ENCODE measurements at places on chromosomes 4 and X. TPM values are rescaled to one million over a fixed set of nuclear protein-coding genes. Genes with fewer than 3 reads are reported as not detected.

The TCEAL9 gene
- 37.9 TPM for total RNA-seq

The DMP1 gene
- not detected for total RNA-seq

The SPANXD gene
- total RNA-seq, result not detected

DNA sequence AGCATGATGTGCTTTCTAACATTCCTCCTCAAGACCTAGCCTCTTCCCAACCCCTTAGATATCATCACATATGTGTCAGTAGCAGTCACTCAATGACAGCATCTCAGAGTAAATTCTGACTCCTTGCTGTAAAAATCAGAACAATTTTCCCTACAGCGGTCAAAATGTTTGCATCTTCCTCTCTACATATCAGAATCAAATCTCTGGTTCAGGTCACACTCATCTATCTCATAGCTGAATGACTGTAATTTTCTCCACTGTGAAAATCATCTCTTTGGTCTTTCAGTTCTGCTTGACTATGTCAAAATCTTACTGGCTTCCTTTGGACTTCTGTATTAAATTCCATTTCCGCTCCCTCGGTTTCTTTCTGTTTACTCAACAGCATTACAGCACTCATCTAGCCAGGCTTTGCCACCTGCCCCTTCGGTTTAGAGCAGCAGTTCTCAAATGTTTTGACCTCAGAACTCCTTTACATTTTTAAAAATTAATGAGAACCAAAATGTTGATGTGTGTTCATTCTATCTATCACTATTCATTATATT is 57.3 kb downstream of the AGA start:
- no peak for DNase-seq
- H3K36me3 ChIP-seq, result no peaks in the 10 kb centered on the region
- H3K27me3 ChIP-seq, result no peaks in the 10 kb centered on the region

The VCX2 gene
- total RNA-seq, result not detected

GRCh38 chrX:150352581-150352980 is 10.5 kb upstream of the MAMLD1 start:
- no peak for DNase-seq
- H3K27me3 ChIP-seq, result no peaks in the 10 kb centered on the region
- H3K4me1 ChIP-seq, result no peaks in the 10 kb centered on the region
- H3K4me3 ChIP-seq, result no peak overlapping the region
- no peaks in the 10 kb centered on the region for H3K36me3 ChIP-seq

Data from body of pancreas (tissue), 4 donors.